Foreskin keratinocyte (primary cell): ENCODE measurements at places on chromosomes 2 and 18. TPM values are rescaled to one million over a fixed set of nuclear protein-coding genes. Genes with fewer than 3 reads are reported as not detected.

SS18 gene
- 95.4 and 98.0 TPM in 2 replicates for total RNA-seq

LAMA3 gene
- total RNA-seq = 1,828 and 2,643 TPM in 2 replicates

UGT1A8 gene
- total RNA-seq = not detected in 2 replicates

- no peak for DNase-seq
Measured at GRCh38 chr2:217168496-217168895, 308.6 kb upstream of the TNP1 start.

- no peak for DNase-seq
Measured at GRCh38 chr2:126784621-126785020, 114.1 kb upstream of the TEX51 start.

DNA sequence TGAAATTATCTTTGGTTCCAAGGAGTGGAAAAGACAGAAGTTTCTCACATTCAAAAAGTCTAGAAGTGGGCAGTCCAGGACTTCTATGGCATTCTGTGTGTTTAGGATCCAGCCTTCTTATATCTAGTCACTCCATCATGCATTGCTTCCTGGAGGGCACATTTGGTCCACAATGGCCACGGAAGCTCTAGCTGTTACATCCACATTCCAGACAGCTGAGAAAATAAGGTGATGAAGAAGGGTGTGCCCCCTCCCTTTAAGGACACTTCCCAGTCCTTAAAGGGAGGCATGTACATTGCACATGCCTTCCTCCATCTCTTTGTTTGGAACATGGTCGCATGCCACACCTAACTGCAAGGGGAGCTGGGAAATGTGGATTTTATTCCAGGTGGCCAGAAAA lies 59.9 kb upstream of the BZW1 start:
- no peak for DNase-seq

- no peak for DNase-seq
Measured at GRCh38 chr18:35983147-35983546, 10.7 kb downstream of the RMP24 start.

GRCh38 chr2:129806317-129806716 lies 173.1 kb upstream of the RAB6C start:
- no peak for DNase-seq

DNA sequence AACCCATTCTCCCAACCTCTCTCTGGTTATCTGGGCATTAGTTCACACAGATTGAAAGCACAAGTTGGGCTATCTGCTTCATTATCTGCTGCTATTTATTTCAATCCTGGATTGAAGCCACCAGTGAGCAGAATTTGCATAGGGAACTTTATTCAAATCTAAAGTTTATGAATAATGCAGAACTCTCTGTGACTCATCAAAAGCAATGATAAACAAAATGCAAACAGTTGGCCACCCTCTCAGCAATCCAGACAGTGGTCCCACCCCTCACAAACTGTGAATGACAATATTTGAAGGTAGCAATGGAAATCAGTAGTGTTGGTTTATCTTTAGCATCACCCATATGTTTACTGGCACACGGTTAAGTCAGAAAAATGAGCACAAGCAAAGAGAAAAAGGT lies 106.8 kb upstream of the TMEM178A start:
- no peak for DNase-seq

GRCh38 chr2:18396329-18397010 lies 164.0 kb downstream of the RDH14 start:
- DNase-seq = no peak

DNA sequence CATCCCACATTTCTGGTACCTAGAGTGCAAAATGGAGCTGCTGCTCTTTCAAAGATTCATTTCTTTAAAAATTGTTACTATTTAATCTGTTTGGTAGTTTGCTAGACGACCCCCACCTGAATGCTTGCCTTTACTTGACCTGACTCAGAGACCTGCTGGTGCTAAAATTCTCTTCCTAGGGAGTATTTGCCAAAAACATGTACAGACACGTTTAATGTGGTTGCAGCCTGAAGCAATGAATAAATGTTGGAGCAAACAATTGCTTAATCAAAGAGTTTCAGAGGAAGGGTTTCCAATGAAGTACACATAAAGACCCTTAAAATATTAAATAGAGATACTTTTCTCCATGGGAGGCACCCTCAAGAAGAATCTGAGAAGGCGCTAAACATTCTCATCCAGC lies 734.4 kb downstream of the CBLN2 start:
- peak; percentile 57 for DNase-seq

GRCh38 chr2:10790228-10790973 lies 22.2 kb downstream of the PDIA6 start:
- no peak for DNase-seq

- DNase-seq = no peak
Measured at GRCh38 chr2:186853951-186854350, 5.0 kb upstream of the ZSWIM2 start.

DNA sequence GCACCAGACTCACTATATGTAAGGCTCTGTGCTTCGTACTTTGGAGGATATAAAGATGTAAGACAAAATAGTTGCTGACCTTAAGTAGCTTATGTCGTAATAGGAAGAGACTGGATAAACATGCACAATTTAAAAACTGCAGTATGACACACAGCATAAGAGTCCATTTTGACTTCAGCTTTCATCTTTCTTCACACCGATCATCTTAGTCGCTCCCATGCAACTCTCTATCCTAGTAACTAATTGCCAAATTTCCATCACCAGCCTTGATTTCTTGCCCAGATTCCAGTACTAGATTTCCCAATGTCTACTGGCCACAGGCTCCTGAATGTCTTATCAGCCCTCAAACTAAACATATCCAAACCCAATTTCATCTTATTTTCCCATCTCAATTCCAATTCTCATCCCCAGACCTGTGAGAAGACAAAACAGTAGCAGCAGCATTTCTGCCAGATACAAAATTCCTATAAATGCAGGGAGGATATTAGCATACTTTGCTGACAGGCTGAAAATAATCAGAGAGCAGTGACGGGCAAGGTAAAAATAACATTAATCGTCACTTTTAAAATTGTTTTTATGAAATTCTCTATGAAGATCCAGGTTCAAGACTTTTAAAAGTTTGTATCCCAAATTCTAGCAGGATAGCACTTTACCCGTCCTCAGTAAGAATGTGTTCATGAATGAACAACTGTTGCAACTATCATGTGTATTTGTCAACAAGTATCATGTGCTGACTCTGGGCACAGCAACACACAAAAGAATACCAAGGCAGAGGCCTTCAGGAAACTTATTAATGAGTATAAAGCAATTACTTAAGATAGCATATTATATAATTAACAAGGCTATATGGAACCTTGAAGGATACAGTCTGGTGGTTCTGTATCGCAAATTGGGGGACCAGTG lies 42.2 kb downstream of the KIDINS220 start:
- DNase-seq = no peak

GRCh38 chr18:45663403-45664045 lies 48.2 kb downstream of the SLC14A2 start:
- DNase-seq = no peak
